ENCODE measurements at places on chromosomes 2 and 18.

GRCh38 chr2:20198001-20198400, 26.9 kb downstream of the SDC1 start:
- no peak for DNase-seq

GRCh38 chr18:48453330-48454066, 44.3 kb upstream of the ZBTB7C start:
- DNase-seq: no peak

- no peak for DNase-seq
These were observed 29.5 kb downstream of the TNP1 start for GRCh38 chr2:216830346-216830745.

DNA sequence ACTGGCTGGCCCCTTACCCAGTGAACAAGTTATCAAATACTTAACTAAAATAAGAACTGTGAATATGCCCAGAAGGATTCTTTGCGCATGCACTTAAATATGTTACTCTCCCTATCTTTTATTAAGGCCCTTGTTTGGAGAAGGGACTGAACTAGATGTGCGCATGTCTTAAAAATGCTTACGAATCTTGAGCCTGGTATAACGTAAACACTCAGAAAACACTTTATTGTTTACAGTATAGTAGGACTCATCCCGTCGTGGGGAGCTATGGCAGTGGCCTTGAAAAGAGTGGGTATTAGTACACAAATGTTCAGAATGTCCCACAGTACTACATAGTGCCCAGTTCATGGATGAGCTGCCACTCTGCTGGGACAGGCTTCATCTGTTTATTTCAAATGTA, 75.9 kb upstream of the MAP4K3 start:
- DNase-seq: no peak
